Amniotic epithelial cell (primary cell): ENCODE measurements at places on chromosomes 11 and 22.

- peak; percentile 51 for DNase-seq
These were observed 26.5 kb downstream of the ABTB2 start for GRCh38 chr11:34331329-34331728.

DNA sequence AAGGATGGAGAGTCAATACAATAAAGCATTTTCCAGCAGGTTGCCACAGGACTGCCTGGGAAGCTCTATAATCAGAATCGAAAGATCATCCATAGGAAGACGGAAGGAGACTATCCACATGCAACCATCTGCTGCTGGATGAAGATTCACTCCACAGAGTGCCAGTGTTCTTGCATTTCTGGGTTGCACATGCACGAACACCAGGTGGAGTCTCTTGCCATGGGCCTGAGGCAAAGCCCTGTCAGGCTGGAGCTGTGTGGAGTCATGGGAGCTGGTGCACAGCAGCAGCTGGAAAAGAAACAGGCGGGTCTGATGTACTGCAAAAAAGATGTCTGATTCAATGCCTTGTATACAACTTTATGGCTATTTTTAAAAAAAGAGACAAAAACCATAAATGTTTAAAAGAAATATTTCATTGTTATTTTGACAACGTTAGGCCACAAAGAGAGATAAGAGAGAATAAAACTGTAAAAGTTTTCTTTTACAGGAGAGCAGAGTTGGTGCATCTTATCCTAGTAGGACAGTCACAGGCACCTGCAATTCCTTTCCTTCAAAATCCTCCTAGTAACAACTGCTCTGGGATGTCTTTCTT is 12.9 kb upstream of the FAT3 start:
- peak; percentile 31 for DNase-seq

DNA sequence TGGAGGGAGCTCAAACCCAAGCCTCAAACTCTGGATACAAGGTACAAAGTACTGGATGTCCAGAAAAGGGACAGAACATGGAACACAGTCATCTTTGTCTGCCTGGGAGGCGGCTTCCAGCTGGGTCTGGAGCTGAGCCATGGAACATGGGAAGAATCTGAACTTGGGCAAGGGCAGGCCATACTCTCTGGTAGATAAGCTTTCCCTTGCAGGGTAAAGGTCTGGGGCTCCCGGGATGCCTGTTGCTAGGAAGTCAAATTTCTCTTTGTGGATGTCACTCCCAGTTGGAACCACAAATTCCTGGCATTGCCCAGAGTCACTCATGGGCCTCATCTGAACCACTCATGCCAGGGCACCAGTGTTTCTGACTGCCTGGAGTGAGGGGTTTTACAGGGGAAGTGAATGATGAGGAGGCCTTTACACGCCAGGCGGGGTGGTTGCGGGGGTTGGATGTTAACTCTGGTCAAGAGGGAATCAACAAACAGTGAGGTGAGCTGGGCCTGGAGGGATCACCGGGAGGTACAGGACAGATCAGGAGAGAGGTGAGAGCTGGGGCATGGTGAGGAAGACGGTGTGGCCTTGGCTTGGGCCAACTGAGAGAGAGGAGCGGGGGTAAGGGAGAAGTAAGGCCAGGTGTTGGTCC is 5.7 kb downstream of the FTH1 start:
- DNase-seq: peak; percentile 89

- no peak for DNase-seq
These were observed 5.2 kb upstream of the ZP1 start for GRCh38 chr11:60862171-60862570.

- DNase-seq: peak; percentile 62
These were observed 2193.4 kb upstream of the RAG2 start for GRCh38 chr11:38791346-38791961.

- no peak for DNase-seq
These were observed 299.5 kb upstream of the B3GAT1 start for GRCh38 chr11:134711588-134711987.

DNA sequence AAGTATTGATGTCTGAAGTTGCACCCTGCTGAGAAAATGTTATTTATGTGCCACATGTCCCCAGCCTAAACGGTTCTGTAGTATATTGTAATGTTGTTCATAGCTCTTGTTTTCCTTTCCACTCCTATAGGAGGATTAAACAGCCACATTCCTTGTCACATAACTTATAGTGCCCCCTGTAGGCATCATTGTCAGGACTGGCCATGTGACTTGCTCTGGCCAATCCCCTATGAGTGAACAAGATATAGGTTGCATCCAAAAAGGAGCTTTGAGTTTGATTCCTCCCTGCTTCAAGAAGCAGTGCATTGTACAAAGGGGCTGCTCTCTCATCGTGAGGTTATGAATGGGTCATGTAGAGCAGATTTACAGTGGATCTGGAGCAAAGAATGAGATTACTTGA is 717.6 kb upstream of the ANO5 start:
- DNase-seq: no peak

GRCh38 chr11:44506375-44507016 is 59.0 kb upstream of the CD82 start:
- DNase-seq: no peak

DNA sequence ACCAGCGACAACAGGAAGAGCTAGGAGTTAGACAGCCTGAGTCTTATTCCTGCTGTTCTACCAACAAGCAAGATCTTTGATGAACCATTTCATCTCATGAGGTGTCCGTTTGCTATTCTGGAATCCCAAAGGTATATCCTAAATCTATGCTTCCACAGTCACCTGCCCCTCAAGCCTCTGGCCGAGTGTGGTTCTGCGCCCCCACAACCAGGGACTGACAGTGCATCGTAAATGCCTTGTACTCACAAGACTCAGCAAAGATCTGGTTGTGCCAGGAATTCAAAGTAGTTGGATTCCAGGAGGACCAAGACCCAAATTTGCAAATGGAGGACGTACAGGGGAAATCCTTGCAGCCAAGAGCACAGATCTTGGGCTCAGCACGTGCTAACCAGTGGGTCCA is 47.5 kb upstream of the JAM3 start:
- DNase-seq: no peak

- peak; percentile 94 for DNase-seq
These were observed 169.4 kb upstream of the ZBED5 start for GRCh38 chr11:11027288-11027687.

- no peak for DNase-seq
These were observed 230.6 kb upstream of the TENM4 start for GRCh38 chr11:79671401-79671800.

- no peak for DNase-seq
These were observed 5.6 kb downstream of the AHNAK start for GRCh38 chr11:62540804-62541701.

- DNase-seq: no peak
These were observed 19.6 kb upstream of the OR8D2 start for GRCh38 chr11:124339396-124340141.

DNA sequence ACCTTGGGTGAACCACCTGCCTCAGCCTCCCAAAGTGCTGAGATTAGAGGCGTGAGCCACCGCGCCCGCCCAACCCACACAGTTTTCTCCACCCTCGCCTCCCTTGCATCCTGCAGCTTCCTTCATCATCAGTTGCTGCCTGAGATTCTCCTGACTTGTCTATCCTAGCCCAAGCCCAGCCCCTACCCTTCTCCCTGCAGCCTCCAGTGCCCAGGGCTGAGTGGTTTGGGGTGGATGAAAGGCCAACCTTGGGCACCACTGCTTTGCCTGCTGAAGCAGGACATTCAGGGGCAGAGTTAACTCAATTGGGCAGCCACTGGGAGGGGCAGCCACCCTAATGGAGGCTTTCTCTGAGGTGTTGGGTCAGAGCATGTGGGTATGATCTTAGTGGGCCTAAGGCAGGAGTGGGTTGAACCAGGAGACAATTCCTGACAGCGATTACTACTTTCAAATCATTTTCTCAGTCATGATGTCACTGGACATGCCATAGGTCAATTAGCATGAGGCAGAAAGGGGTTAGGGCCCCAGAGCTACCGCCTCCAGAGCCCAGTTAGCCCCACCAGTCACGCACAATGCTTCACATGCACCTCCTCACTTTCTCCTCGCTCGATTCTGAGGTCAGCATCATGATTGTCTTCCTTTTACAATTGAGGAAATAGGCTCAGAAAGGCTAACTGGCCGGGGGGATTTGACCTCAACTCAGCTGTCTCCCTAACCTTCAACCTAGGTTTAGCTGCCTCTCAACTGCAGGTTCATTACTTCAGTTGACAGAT is 1.0 kb upstream of the FKBP2 start:
- DNase-seq: no peak

DNA sequence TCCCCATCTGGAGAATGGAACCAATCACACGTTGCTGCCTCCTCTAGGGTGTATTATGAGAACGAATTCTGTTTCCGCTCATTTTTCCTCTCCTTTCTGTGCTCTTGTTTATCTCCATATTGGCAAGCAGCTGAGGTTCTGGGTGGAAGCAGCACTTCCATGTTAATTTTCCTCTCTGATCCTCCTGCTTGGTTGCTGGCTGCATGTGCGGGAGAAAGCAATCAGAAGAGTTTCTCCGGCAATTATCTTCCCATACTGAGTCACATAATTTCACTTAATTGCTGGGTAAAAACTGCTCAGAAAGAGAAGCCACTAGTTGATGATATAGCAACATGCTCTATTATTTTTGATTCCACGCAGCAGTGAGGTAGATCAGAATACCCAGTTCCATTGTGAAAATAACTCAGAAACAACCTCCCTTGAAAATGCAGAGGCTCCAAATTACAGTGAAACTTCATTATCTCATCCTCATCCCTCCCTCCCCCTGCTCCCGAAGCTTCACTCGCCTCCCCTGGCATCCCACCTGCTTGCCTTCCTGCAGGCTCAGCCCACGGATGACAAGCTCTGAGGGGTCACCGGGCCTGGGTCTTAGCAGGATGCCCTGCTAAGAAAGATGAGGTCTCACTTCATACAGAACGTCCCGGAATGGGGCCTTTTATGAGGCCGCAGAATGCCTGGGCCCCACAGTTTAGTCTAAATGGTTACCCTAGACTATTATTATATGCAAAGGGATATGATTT is 20.4 kb downstream of the FXYD6 start:
- no peak for DNase-seq

DNA sequence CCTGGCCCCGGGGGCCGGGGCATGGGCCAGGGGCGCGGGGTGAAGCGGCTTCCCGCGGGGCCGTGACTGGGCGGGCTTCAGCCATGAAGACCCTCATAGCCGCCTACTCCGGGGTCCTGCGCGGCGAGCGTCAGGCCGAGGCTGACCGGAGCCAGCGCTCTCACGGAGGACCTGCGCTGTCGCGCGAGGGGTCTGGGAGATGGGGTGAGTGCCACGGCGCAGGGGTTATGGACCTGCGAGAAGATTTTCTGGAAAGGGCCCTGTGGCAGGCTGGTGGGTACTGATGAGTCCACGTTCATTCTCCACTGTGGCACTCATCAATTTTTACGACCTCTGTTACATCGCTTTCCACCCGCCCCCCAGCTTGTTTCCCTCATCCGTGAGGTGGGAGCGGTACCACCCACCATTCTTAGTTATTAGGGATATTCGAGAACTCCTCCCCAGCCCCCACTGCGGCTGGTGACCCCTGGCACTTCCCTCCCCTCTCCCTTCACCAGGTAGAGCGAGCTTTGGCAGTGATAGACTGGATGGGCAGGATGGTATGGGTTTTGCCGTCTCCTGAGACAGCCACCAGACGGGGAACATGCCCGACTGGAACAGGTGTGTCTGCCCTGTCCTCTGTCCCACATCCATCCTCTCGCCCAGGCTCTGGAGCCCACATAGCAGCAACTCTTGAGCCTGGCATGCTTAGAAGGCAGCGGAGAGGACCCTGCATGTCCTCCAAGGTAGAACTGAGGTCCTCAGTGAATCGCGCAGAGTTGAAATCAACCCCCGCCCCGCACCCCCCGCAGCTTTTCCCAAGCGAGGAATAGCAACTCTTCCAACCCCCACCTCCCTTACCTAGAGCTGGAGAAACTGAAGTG is 562 bp downstream of the DGAT2 start:
- DNase-seq: no peak

DNA sequence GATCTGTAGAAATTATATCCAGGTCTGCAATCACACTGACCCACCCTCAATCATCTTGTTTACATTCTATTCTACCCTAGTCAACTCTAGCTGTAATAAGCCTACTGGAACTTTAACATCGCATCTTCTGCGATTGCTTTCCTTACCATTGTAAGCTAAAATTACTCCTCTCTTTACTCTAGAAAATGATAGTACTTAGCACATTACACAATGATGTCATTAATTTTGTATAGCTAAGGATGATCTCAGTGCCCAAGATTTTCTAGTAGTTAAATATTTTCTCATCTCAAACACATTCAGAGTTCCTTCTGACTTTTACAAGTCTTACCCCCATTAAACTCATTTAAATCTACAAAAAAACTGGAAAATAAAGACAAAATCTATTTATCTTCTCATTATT is 39.6 kb upstream of the CTSC start:
- DNase-seq: no peak

- no peak for DNase-seq
These were observed 106.6 kb downstream of the ARL14EP start for GRCh38 chr11:30429550-30429949.

GRCh38 chr11:124644426-124645280 is 22.0 kb downstream of the TBRG1 start:
- DNase-seq: peak; percentile 78

- no peak for DNase-seq
These were observed 83.5 kb downstream of the SNX19 start for GRCh38 chr11:130832566-130833425.

GRCh38 chr22:35442471-35442870 is 42.5 kb downstream of the MCM5 start:
- no peak for DNase-seq

DNA sequence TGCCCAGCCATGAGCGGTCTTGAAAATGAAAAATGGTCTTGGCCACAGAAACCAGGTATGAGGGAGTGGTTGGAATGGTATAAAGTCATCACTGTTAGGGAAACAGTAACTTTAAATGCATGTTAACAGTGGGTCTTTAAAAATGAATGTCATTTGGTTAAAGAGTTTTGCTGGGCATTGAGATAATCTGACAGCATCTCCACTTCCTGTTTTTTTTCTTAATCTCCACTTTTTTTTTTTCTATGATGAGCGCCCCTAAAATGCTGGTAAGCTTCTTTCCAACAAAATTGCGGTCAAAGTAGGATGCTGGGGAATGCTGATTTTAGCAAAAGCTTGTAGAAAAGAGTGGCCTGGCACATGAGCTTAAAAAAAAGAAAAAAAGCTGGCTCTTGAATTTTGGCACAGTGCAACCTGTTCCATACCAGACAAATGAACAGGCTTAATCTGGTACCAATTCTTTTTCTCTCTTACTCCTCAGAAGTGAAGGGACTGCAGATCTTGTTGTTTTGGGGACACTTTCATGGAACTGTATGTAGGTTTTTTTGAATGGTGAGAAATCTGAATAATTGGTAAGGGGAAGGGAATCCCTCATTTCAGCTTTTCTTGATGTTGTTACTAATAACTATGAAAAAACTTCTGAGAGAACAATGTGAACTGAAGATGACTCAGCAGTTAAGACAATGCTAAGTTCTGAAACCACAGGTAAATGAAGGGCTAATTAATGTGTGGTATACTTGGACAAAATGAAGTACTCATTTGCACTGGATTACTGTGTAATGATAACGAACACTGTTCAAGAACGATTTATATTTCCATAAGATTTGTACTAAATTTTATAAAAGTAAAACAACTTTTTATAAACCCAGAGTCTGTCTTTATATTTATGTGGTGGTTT is 3.1 kb upstream of the ARHGEF12 start:
- peak; percentile 39 for DNase-seq

- DNase-seq: no peak
These were observed 178.6 kb upstream of the NARS2 start for GRCh38 chr11:78753297-78753696.
